Fibroblast of lung (primary cell): ENCODE measurements at places on chromosomes 13 and 19. TPM values are rescaled to one million over a fixed set of nuclear protein-coding genes. Genes with fewer than 3 reads are reported as not detected.

- peak; percentile 36 for DNase-seq
These were observed 92.8 kb upstream of the FARP1 start for GRCh38 chr13:98050041-98050466.

GRCh38 chr19:45440259-45440638 lies 16.5 kb upstream of the ERCC1 start:
- DNase-seq = no peak

ZNF302 gene
- total RNA-seq = 13.6 and 21.6 TPM in 2 replicates

GRCh38 chr13:19057588-19058340 lies 123.9 kb downstream of the TUBA3C start:
- DNase-seq = no peak

DNA sequence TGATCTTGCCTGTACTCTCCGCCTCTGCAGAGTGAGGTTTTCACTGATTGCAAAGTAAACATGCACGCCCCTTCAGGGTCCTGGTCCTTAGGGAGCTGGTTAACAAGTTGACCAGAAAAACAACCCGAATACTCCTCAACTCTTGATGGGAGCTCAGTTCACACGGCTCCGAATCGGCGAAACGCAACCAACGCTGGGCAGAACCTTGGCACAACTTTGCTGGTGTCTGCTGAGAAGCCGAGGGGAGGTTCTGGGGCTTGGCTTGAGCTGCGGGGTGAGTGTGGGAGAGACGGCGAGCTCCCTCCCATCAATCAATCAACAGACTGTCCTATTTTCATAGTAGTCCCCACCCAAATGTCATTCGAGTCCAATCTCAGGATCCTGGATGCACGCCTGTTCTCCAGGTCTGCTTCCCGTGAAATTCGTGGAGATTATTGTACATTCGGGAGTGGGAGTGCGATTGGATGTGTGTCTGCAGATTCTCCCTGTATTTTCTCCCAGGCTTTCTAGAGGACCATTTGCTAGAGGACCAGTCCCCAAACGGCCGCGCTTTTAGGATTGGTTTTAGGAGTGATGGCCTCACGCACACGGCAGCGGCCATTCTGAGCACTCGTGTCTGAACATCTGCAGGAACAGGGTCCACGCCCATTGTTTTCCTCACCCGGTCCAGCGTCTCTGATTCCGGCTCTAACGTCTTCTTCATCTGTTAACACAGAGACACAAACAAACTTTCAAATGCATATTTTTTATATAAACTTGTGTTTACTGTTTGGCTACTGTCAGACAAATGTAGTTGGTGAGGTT lies 51.6 kb upstream of the F7 start:
- no peak for DNase-seq

- DNase-seq = no peak
These were observed 35.1 kb downstream of the ZNF433 start for GRCh38 chr19:12000152-12000981.

DNA sequence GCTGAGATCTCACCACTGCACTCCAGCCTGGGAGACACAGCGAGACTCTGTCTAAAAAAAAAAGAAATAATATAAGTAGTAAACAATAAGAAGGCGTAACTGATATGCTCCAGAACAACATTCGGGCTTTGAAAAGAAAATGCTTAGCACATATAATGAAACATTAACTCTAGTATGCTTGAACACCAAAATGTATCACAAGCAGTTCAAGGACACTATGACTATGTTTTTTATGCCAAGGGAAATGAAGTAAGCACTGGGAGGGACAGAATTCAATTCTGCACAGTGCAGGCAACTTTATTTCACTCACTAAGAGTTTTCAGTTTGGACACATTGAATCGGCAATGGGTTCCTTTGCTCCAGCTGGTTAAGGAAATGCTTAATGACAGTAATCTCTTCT lies 178.7 kb downstream of the TBC1D4 start:
- DNase-seq = no peak

GRCh38 chr13:109759609-109760008 lies 26.8 kb downstream of the IRS2 start:
- DNase-seq = no peak

DNA sequence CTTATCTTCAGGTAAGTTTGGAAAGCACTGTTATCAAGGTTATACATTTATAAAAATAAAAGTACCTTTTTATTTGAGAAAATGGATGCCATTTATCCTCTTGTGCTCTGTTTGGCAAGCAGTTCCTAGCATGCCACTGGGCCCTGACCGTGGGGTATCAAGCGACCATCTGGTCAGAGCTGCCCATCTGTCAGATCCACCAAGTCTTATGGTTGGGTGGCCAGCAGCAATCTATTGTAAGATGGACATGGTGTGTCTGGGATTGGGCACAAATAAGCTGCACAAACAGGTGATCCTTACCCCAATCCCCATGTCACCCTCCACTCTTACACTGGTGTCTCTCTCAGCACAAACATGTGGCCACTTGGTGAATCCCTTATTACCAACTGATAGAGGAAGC lies 178.5 kb downstream of the DLEU7 start:
- DNase-seq = no peak

GRCh38 chr13:98575904-98576199 lies 1.1 kb downstream of the STK24 start:
- no peak for DNase-seq

PLVAP gene
- total RNA-seq = not detected in 2 replicates

- DNase-seq = no peak
These were observed 126.4 kb downstream of the POU4F1 start for GRCh38 chr13:78476910-78477309.

KANK3 gene
- total RNA-seq = 0.17 and 0.26 TPM in 2 replicates

- peak; percentile 28 for DNase-seq
These were observed 29.2 kb downstream of the SYDE1 start for GRCh38 chr19:15136234-15136954.

GRCh38 chr19:45615795-45616703 lies 14.0 kb upstream of the GPR4 start:
- peak; percentile 79 for DNase-seq

STARD13 gene
- 16.2 and 44.6 TPM in 2 replicates for total RNA-seq

DNA sequence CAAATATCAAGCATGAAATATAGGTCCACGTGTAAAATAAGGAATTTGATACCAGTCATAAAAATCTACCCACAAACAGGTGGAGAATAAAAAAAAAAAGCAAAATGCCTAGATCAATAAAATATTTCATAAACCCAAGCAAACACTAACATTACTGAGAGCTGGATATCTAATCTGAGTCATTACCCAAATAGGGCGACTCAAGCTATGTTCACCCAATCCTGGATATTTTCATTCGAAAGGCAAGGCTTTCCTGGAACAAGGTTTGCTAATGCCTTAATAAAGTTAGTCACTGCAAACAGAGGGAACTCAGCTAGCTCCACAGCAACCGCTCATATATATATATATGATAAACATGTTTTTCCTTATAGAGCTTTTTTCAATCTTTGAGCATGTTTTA lies 33.5 kb upstream of the TM9SF2 start:
- DNase-seq = peak; percentile 43
